NCI-H226 (cell line): ENCODE measurements at places on chromosomes 11 and 22.

DNA sequence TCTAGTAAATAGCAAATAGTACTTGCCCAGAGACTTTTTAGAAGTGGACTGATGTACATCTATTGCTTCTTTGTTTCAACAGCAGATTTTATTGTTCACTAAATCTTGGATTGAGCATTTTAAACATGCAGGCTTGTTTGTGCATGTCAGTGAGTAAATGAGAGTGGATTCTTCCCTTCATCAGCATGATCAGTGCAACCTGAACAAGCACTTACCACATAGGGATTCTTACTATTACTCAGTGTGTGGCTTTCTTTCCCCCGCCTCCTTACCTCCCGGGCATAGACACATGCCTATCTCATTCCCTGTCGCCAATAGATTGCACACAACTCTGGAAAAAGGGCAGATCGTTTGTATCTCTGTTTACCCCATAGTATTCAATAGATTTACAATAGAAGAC is 197.5 kb downstream of the C11orf87 start:
- DNase-seq, result no peak

- no peak for DNase-seq
Measured at GRCh38 chr11:131412061-131412460, 41.6 kb downstream of the NTM start.

- no peak for DNase-seq
Measured at GRCh38 chr22:41939981-41940831, 6.7 kb downstream of the CENPM start.

GRCh38 chr11:134686460-134687061 is 274.5 kb upstream of the B3GAT1 start:
- DNase-seq, result no peak

DNA sequence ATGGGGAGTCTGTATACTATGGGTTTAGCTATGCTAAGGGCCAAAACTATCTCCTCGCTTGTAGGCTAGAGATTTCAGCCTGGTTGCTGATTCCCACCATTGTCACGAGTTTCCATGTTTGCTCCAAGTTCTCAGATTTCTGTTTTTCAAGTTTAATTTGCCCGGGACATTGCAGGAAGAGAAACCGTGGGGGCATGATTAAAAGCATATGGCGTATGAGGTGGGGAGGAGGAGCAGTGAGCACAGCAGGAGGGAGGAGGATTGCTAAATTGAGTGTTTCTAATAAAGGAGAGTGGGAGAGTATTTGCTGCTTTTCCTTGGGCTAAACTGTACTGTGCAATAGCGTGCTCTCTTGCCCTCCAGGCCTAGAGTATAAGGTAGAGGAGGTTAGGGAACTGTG is 558.4 kb downstream of the METTL15 start:
- no peak for DNase-seq

DNA sequence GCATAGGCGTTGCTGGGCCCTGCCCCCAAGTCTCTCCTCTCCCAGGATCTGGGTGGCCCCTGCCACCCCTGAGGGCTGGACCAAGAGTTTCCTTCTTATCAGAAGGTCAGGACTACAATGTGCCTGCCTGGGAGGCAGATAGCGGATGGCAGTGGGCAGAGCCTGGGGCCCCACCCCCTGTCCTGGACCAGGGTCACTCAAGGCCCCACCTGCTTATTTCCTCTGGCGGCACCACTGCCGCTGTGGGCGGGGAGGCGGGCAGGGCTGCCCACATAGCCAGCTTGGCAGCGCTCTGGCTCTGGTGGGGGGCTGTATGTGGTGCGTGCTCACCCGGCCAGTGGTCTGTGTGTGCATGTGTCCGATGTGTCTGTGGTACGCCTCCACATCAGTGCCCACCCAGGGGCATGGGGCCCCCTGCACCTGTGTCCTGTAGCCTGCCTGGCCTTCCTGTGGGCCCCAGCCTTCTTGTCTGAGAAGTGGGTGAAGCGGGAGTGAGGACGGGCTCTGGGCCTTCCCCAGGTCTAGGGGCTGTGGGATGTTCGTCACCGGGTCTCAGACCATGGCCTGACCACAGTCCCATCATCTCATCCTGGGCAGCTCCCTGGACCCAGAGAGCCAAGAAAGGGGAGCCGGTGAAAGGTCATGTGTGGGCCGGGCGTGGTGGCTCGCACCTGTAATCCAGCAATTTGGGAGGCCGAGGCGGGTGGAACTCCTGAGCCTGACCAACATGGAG is 3.0 kb downstream of the GAS2L1 start:
- peak; percentile 57 for DNase-seq

- DNase-seq, result no peak
Measured at GRCh38 chr11:124534051-124534450, 9.4 kb downstream of the OR8B12 start.

- no peak for DNase-seq
Measured at GRCh38 chr11:75867778-75868374, 52.9 kb downstream of the UVRAG start.

GRCh38 chr11:66454247-66454646 is 12.5 kb upstream of the PELI3 start:
- DNase-seq, result peak; percentile 20

DNA sequence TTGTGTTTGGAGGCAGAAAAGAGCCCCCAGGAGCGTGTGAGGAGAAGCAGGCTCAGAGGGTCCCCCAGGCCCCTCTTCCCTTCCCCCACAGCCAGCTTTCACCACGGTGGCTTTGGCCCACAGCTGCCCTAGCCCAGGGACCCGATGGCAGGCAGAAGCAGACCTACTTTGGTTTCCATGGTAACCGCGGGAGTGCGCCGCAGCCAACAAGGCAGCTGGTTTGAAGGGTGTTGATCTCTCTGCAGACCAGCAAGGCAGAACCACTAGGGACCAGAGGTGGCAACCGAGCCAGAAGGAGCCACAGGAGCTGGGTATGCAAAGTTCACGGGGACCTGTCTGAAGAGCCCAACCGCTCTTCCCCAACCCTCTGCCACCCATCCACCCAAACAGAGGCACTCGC is 69.4 kb downstream of the BUD13 start:
- DNase-seq, result no peak
